Muscle of back (tissue), 13 donors: ENCODE measurements at places on chromosomes 5 and 9. TPM values are rescaled to one million over a fixed set of nuclear protein-coding genes. Genes with fewer than 3 reads are reported as not detected.

OR1Q1 gene
- not detected for polyA plus RNA-seq

MRPS27 gene
- 44.1 TPM for polyA plus RNA-seq

GHR gene
- polyA plus RNA-seq, result 22.6 TPM

CTSV gene
- 0.44 TPM for polyA plus RNA-seq

GLIPR2 gene
- polyA plus RNA-seq, result 102 TPM

CIZ1 gene
- 92.6 TPM for polyA plus RNA-seq

GRCh38 chr5:125044491-125045282, 298.2 kb upstream of the ZNF608 start:
- DNase-seq, result no peak

DNA sequence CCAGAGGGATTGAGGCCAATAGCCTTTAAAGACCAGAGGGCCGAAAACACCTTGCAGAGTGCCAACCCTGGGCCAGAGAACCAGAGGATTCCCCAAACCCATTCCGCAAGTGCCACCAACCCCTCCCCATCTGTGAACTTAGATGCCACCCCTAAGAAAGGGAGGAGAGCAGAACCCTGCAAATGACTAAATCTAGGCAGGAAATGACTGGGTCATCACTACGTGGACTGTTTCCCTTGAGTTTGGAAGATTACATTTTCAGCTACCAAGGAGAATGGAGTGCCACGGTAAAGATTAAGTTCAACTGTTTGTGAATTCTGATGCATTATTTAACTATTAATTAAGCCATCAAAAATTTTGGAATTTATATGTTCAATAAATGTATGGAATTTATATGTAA, 142.8 kb downstream of the ENC1 start:
- DNase-seq, result no peak

- DNase-seq, result no peak
These were observed 522.3 kb upstream of the NUDT12 start for GRCh38 chr5:104084896-104085295.

DNA sequence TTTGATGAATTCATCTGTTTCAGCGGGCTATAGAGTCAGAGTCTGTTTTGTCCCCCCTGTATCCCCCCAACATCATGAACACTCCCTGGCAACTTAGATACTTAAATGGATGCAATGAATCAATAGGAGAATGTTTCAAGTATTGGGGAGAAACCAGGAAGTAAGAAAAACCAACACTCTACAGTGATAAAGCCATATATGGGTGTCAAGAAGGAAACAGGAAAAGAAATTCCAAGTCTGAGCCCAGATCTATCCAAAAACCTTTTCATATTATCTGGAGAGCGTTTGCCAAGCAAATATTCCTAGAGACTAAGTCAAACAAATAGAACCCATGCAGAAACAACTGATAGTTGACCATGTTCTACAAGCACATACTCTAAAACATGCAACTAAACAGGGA, 2.3 kb upstream of the GNAQ start:
- no peak for DNase-seq

DNA sequence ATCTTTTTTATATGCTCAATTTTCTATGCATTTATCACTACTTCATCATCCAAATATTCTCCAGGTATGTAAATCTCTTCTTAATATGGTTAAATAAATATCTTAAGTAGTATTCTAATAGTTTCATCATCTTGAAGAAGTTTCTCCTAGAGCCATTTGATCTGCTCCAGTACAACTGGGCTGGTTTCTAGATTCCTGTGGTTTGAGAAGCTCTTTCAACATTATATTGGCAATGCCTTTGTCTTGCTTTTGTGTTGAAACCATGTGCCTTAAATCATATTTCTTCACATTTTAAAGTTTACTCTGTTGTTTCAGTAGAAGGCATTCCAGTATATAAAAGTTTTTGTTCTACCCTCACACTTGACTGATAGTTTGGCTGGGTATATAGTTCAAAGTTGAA, 27.6 kb downstream of the MBLAC2 start:
- peak; percentile 2 for DNase-seq

GRCh38 chr5:111398013-111398412, 114.3 kb downstream of the STARD4 start:
- DNase-seq, result no peak

DNA sequence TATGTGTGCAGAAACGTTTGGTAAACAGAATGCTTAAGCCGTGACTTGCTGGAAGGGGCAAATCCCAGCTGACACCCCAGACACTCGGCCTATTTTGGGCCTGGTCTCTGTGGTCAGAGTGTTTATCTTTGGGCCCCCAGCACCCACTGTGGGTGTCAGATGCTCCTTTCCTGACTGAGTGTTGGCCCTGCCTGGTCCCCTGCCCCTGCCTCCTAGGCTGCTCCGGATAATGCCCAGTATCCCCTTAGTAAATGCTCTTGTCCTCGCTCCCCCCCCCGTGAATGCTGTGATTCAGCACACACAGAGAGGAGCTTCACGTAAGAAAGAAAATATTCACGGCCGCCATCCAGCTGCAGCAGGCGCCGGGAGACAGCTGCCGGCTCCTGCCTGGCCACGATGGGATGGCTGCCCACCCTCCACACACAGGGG, 11.3 kb upstream of the ANGPTL2 start:
- peak; percentile 88 for DNase-seq

DNA sequence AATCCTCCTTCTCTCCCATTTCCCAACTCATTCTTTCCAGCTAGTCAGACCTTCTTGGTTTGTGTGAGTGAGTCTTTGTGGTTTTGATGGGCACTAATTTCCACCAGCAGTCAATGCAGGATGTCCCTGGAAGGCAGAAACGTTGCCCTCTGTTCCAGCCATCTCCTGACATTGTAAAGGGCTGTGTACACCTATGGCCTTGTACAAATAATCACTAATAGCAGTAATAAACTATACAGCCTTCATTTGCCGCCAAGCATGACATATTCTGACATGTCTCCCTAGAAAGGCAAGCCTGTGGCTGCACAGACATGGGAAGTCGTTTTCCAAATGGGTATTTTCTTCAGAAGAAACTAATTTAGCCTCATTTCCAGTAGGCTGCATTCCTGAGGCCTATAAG, 18.4 kb upstream of the DENND1A start:
- no peak for DNase-seq

DNA sequence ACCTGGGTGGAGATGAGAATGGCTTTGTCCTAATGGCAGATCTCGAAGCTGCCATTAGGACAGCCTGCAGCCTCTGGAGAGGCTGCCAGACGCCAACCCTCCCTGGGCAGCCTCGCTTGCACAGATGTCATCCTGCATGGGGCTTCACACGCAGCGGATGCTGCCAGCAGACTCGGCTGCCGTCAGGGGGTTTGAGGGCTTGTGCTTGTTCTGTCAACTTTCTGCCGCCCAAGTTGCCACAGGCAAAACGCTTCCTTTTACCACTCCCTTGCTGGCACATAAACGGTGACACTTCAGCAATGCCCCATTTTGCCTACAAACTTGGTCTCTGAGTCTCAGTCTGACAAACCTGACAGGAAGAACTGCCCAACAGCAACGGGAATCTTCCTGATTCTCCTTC, 24.7 kb downstream of the DAP start:
- DNase-seq, result no peak

DNA sequence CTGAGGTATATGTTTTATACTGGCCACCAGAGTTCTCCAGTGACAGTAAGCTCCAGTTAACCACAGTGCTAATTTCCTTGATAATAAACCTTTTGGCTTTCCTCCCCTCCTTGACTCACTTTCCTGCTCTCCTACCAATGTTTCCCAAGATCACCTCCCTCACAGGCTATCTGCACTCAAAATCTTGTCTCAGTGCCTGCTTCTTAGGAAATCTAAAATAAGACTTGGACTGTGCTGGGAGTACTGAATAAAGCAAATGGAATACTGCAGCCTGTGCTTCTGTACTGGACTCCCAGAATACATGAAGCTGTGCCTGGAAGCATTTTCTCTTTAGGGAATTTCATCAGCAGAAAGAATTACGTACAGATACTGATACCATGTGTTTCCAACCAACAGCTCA, 1.7 kb upstream of the DCP2 start:
- DNase-seq, result no peak

GRCh38 chr5:65708145-65708544, 13.8 kb downstream of the SGTB start:
- DNase-seq, result no peak

GRCh38 chr5:33303579-33304095, 137.1 kb upstream of the TARS1 start:
- DNase-seq, result no peak

DNA sequence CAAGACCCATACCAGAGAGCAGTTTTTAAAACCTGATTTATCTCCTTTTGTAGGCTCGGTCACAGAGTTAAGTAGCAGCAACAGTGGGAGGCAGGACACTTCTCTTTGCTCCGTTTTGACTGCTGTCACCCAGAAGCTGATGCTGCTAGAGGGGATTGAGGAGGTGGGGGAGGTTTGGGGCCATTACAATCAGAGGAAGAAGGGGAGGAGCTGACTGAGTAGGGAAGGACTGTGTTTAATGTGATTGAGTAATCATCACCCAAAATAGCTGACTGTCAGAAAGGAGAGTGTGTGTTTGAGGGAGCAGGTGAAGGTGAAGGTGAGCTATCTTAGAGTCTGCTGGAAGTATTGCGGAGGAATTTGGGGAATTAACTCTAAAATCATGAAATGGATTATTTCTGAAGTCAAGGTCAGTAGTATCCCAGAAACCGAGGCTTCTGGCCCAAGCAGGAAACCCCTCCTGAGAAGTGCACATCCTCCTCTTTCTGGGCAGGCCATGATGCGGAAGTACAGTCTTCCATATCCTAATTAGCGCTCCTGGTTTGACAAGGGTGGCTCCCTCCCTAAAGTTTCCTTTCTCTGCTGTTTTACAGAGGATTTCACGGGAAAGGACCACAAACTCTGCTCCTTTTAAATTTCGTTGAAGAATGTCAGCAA, 214.9 kb downstream of the PLK2 start:
- no peak for DNase-seq

- peak; percentile 11 for DNase-seq
These were observed 244.1 kb downstream of the ADGRV1 start for GRCh38 chr5:90802474-90803317.

GRCh38 chr5:142782976-142783530, 12.9 kb downstream of the ARHGAP26 start:
- peak; percentile 67 for DNase-seq

DNA sequence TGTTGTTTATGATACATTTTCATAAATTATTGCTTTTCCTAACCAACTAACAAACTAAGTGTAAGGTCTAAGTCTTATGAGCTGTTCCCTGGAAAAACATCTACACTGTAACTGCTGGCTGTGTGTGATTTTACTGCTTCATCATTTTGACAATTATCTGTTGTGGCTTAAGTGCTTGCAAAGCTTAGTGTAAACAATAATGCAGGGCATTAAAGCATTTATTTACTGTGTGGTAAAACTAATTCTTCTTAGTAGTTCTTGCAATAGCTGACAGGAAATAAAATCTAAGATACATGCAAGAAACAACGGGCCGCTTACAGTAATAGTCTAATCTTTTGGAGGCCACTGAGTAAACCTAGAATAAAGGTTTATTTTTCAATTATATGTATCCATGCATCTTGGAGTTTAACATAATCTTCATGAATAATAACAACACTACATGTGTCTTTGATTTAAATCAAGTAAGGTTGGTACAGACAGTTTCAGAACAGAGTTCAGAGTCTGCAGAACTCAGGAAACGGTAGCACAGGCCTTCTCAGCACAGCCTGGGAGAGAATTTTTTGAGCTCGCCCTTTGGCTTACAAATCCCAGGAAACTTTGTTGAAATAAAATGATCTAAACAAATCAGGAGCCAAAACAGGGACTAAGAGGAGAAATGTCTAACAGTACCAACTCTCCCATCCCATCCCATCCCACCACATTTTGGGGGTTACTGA, 473.1 kb downstream of the NR2F1-AS1 start:
- no peak for DNase-seq
